Skeletal muscle tissue (tissue), 5 donors: ENCODE measurements at places on chromosomes 5 and 9. TPM values are rescaled to one million over a fixed set of nuclear protein-coding genes. Genes with fewer than 3 reads are reported as not detected.

Gene LCP2
- 6.8 TPM for total RNA-seq

Gene S100Z
- not detected for total RNA-seq

Gene ECSCR
- total RNA-seq: 17.2 TPM

Gene CERCAM
- 33.4 TPM for total RNA-seq

Gene MEGF9
- 6.8 TPM for total RNA-seq

Gene ADAMTSL1
- total RNA-seq: 18.3 TPM

Gene SNCAIP
- total RNA-seq: 6.8 TPM

Gene TXNDC8
- total RNA-seq: not detected
